ENCODE measurements at places on chromosomes 7 and 10.

DNA sequence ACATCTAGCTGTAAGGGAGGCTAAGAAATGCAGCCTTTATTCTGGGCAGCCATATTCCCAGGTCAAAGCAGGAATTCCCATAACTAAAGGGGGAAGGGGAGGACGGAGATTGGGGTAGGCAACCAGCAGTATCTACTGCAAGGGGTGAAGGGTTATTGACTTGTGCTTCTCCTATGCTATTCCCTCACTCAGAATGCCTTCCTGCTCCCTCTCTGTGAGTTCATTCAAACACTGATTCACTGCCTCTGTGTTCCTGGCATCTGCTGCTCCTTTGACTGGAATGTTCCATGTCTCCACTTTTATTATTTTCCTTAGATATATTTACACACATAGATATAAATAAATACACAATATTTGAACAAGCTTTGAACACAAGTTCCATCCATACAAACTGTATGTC lies 11.1 kb downstream of the HTR7 start:
- DNase-seq: no peak

DNA sequence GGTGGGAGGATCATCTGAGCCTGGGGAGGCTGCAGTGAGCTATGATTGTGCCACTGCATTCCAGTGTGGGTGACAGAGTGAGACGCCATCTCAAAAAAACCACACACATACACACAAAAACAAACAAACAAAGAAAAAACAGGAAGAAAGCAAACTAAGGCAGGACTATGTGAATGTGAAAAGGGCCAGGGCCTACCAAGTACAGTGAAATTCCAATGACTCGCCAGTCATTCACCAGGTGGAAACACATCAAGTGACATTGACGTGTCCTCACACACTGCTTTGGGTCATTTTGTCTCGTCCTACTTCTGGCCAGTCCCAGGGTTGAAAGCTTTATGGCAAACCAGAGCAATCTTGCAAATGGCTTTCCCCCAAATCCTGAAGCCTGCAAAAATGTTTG lies 79.9 kb downstream of the HIP1 start:
- DNase-seq: no peak

DNA sequence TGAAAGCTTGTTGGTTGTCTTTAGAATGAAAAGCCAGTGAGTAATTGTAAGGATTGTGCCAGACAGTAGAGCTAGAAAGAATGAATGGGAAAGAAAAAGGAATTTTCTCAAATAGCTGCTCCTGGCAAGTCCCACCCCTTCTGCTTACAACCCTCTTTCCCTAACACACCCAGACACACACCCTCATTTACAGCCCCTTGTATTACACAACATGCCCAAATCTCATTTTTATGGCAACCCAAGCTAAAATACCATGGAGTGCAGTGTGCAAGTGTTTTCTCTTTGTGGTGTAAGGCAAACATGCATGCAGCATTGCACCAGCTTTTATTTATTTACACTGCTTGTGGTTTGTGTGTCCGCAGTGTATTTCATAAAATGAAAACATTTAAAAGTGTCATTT lies 1.5 kb downstream of the PRKAR2B start:
- DNase-seq: no peak

DNA sequence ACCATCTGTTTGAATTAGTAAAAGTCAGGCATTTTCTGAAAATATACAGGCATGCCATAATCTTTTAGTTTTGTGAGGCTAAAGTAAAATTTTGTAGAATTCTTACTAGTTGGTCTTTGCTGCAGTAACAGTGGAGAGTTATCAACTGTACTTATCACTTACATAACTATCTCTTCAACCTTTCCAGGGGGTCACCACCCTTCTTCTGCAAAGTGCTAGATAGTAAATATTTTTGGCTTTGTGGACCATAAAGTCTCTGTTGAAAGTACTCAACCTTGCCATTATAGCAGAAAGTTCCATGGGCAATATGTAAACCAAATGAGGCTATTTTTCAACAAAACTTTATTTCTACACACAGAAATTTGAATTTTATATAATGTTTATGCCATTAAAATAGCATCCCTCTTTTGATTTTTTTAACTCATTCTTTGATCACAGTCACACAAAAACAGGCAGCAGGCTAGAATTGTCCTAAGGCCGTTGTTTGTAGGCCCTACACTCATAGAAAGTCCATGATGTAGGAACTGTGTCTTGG lies 59.5 kb upstream of the KLF6 start:
- no peak for DNase-seq

GRCh38 chr10:12484002-12484918 lies 134.9 kb downstream of the CAMK1D start:
- no peak for DNase-seq

DNA sequence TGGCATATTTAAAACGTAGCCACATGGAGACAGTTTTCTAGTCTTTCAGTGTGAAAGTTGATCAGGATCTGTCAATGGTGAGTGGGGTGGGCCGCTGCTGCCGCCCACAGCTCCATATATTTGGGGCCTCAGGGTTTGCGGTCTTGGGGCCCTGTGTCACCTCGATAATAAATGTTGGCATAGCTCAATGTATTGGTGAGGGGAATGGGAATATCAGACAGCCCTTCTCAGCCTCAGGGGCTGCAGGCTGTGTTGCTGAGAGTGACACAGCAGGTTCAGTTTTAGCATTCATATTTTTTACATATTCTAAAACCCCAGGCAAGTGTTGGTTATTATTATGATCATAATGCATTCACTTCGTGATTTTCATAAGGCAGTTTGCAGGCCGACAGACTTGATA lies 5.3 kb downstream of the CDH23 start:
- no peak for DNase-seq

All from NCI-H1694 treated with DMSO at 0.1 percent for 48 hours (cell line).